ENCODE measurements at places on chromosomes 16 and 17. TPM values are rescaled to one million over a fixed set of nuclear protein-coding genes. Genes with fewer than 3 reads are reported as not detected.

- H3K27me3 ChIP-seq: no peaks in the 10 kb centered on the region
- H3K36me3 ChIP-seq: no peaks in the 10 kb centered on the region
- DNase-seq: no peak
- H3K4me1 ChIP-seq: no peaks in the 10 kb centered on the region
- no peak overlapping the region for H3K27ac ChIP-seq
- no peak overlapping the region for H3K4me3 ChIP-seq
These were observed 19.4 kb upstream of the TRIM25 start for GRCh38 chr17:56933151-56933745.

DNA sequence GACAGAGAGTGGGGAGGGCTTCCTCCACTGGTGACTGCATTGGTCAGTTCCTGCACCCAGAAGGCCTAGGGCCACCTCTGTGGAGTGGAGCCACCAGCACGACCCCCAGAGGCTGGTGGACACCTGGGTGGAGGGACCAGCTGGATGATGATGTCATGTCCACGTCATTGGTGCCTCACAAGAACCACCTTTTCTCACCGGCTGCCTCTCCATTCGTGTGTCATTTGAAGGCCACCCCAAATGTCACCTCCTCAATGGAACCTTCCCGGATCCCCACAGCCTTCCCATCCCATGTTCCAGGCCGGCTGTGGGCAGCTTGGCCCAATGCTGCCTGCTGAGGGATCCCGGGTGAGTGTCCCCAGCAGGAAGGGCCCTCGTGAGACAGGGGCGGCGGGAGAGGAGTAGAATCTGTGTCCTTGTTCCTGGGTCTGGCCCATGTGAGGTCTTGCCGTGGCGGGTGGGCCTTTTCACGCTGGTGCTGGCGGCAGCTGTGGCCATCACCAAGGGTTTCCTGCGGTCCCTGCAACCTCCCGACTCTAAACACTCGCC lies 9.1 kb upstream of the CHMP6 start:
- no peak overlapping the region for H3K4me3 ChIP-seq
- no peaks in the 10 kb centered on the region for H3K27me3 ChIP-seq
- peaks cover 3% of the 10 kb centered on the region for H3K4me1 ChIP-seq
- DNase-seq: no peak

- H3K27ac ChIP-seq: no peak overlapping the region
- H3K36me3 ChIP-seq: no peaks in the 10 kb centered on the region
- no peak for DNase-seq
- H3K27me3 ChIP-seq: no peaks in the 10 kb centered on the region
These were observed 64.1 kb upstream of the CACNG4 start for GRCh38 chr17:66900126-66901010.

- no peak for DNase-seq
- no peaks in the 10 kb centered on the region for H3K27me3 ChIP-seq
- H3K4me3 ChIP-seq: no peak overlapping the region
- no peak overlapping the region for H3K27ac ChIP-seq
- no peaks in the 10 kb centered on the region for H3K4me1 ChIP-seq
These were observed 36.0 kb upstream of the CCL1 start for GRCh38 chr17:34398990-34399389.

GRCh38 chr17:16381496-16381820 lies 567 bp downstream of the UBB start:
- H3K4me3 ChIP-seq: peak overlapping the region; percentile 56
- H3K27me3 ChIP-seq: no peaks in the 10 kb centered on the region
- H3K4me1 ChIP-seq: peaks cover 6% of the 10 kb centered on the region
- peak overlapping the region; percentile 92 for H3K27ac ChIP-seq
- DNase-seq: no peak
- H3K36me3 ChIP-seq: no peaks in the 10 kb centered on the region

GRCh38 chr16:69924041-69924775 lies 26.9 kb upstream of the CLEC18A start:
- H3K27me3 ChIP-seq: no peaks in the 10 kb centered on the region
- no peaks in the 10 kb centered on the region for H3K36me3 ChIP-seq
- DNase-seq: no peak
- no peak overlapping the region for H3K4me3 ChIP-seq

GRCh38 chr17:78458091-78458490 lies 79.6 kb downstream of the PGS1 start:
- no peaks in the 10 kb centered on the region for H3K36me3 ChIP-seq
- no peak for DNase-seq
- H3K4me1 ChIP-seq: no peaks in the 10 kb centered on the region
- H3K4me3 ChIP-seq: no peak overlapping the region
- H3K27me3 ChIP-seq: no peaks in the 10 kb centered on the region
- H3K27ac ChIP-seq: no peak overlapping the region

The RPL26 gene
- 3,366 TPM for total RNA-seq

GRCh38 chr17:73924114-73924908 lies 279.2 kb upstream of the RPL38 start:
- no peaks in the 10 kb centered on the region for H3K27me3 ChIP-seq
- H3K4me1 ChIP-seq: no peaks in the 10 kb centered on the region
- no peak for DNase-seq
- H3K36me3 ChIP-seq: no peaks in the 10 kb centered on the region

DNA sequence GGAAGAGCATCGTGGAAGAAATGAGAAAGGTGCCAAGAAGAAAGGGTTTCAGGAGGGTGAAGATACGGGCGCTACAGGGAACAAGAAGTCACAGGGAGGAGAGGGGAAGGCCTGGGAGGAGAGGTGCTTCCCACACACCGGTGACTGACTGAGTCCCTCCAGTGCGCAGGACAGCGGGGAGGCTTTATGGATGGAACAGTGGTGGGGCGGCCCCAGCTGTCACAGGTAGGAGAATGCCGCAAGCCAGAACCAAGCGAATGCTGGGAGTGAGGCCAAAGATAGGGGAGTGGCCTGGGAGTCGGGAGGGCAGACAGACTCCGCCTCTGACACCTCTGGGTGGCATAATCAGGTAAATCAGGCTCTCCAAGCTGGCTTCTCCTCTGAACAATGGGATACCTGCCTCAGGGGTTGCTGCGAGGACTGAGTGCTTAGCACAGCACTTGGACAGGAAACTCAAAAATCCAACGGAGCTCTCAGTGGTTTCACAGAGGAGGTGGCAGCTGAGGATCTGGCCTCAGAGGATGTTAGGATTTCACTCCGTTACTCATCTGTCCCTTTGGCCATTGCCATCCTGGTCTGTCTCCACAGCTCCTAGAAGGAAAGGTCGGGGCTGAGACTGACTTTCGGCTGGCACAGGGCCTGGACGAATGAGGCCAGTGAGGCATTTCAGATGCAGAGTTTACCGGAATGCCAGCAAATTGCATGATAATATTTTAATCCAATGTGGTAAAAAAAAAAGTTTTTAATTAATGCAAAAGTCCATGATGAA lies 717 bp upstream of the CNP start:
- peak; percentile 55 for DNase-seq
- H3K4me1 ChIP-seq: no peaks in the 10 kb centered on the region
- H3K36me3 ChIP-seq: no peaks in the 10 kb centered on the region
- no peaks in the 10 kb centered on the region for H3K27me3 ChIP-seq
- H3K27ac ChIP-seq: peak overlapping the region; percentile 91

The WNK4 gene
- under 0.01 TPM for total RNA-seq
